ENCODE measurements at places on chromosomes 3 and 15.

DNA sequence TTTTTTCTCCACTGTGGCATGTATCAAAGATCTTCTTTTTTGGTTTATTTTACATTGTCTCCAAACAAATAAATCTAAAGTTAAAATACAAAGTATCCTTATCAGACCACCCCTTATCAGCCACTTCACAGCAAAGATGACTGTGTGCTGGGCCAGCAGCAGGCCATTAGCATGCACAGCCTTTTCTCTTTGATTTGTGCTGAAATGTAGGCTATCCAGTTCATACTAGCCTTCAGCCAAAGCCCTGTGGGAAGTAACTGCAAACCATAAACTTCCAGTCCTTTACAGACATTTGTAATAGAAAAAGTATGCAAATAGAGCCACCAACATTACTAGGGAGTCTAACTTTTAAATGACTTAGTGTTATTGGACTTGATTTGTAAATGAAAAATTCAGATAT is 816.3 kb downstream of the FHIT start:
- DNase-seq = no peak

GRCh38 chr15:70437882-70438451 is 325.4 kb downstream of the UACA start:
- no peak for DNase-seq

DNA sequence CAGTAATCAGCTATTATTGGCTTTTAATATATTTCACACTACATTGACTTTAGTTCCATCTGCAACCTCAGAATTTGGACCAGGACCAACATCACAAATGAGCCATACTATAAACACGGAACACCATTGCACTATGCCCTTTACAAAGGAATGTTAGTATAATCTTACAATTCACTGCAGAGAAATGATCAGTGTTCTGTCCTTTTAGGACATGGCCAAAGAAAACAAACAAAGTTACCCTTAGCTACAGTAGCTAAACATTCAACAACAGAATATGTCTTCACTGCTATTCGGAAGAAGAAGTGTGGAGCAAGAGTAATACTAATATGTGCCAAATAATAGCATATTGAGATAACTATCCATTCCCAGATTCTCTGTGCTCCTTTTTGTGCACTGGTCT is 90.4 kb downstream of the NAALADL2 start:
- DNase-seq = peak; percentile 92

GRCh38 chr3:172604895-172605646 is 81.8 kb upstream of the TNFSF10 start:
- no peak for DNase-seq

- DNase-seq = no peak
Observed at GRCh38 chr3:11969986-11970385, 34.2 kb upstream of the SYN2 start.

- DNase-seq = no peak
Observed at GRCh38 chr3:139830817-139831216, 104.2 kb upstream of the CLSTN2 start.

GRCh38 chr3:171175741-171176234 is 149.3 kb upstream of the SLC2A2 start:
- no peak for DNase-seq

DNA sequence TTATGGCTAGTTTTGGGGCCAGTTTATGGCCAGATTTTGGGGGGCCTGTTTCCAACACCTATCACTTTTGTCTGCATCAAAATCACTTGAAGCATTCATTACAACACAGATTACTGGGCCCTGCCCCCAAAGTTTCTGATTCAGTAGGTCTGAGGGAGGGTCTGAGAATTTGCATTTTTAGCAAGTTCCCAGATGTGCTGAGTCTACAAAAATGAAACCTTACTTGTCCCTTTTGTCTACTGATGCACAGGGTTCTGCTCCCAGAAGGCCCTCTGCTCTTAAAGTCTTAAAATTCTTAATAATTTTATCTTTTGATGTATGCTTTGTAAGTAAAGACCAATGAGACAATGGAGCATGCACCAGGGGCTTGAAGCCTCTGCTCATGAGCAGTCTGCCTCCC is 146.0 kb downstream of the POLQ start:
- DNase-seq = no peak

- no peak for DNase-seq
Observed at GRCh38 chr3:122100591-122101463, 45.7 kb downstream of the CD86 start.

DNA sequence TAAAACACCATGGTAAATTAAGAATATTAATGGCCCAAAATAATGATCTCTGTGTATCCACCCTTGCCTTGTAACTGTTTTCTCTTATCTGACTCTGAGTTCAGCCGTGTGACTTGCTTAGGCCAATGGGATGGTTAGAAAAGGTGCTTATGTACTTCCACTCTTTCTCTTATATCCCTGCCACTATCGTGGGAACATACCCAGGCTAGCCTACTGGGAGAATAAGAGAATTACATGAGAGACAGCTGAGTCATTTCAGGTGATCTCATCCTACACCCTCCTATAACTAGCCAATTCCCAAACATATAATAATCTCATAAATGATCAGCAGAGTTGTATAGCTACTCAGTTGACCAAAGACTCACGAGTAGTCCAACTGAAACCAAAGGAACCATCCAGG is 98.3 kb upstream of the ABI3BP start:
- DNase-seq = no peak
